ENCODE measurements at places on chromosomes 5 and 9.

GRCh38 chr5:132268769-132269551 is 11.5 kb downstream of the PDLIM4 start:
- DNase-seq = no peak

GRCh38 chr5:131745703-131746102 is 51.1 kb downstream of the FNIP1 start:
- no peak for DNase-seq

DNA sequence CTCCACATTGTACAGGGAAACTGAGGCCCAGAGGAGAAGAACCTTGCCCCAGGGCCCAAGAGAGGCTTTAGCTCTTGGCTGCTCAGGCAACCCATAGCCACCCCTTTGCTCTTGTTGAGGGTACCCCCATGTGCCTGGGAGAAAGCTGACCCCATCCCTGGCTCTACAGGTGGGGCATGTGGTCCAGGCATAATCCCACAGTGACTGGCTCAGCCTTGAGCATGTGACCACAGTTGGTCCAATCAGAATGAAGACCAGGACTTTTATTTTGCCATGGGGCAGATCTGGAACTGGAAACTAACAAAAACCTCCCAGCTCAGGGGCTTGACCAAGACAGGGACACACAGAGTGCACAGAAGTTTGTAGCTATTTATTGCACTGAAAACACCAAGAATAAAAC is 29.3 kb downstream of the SLC6A7 start:
- no peak for DNase-seq

- DNase-seq = no peak
Observed at GRCh38 chr5:129384736-129385135, 75.4 kb upstream of the ADAMTS19 start.

GRCh38 chr9:106321394-106322180 is 541.4 kb upstream of the ZNF462 start:
- no peak for DNase-seq

GRCh38 chr5:81359108-81359507 is 34.8 kb downstream of the ACOT12 start:
- no peak for DNase-seq

DNA sequence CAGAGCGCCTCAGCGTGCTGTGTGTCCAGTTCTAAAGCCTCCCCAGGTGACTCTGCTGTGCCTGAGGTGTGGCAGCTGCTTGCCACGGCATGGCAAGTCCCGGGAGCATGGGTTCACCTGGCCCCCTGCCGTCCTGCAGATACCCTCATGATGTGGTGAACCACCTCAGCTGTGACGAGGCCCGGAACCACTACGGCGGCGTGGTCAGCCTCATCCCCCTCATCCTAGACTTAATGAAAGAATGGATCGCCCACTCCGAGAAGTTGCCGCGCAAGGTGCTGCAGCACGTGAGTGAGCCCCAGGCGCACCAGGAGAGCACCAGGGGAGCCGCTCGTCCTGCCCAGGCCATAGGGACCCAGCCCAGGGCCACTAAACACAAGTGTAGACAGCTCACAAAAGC is 9.5 kb downstream of the SPACA9 start:
- no peak for DNase-seq

DNA sequence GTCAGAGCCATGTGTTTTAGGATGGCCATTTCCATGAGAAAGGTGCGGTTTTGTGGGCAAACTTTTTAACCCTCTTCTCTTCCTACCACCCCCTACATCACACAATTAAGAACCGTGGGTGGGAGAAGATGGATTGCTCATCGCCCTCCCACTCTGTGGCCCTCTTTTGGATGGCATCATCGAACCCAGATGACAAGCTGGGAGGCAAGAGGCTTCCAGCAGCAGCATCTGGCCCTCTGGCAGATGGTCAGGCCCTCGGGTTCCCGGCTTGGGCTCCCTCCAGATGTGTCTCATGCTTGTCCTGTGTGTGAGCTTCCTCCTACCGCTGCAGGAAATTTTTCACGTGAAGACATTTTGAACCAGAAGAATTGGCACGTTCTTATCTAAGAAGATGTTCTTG is 199.9 kb downstream of the EBF1 start:
- DNase-seq = no peak

DNA sequence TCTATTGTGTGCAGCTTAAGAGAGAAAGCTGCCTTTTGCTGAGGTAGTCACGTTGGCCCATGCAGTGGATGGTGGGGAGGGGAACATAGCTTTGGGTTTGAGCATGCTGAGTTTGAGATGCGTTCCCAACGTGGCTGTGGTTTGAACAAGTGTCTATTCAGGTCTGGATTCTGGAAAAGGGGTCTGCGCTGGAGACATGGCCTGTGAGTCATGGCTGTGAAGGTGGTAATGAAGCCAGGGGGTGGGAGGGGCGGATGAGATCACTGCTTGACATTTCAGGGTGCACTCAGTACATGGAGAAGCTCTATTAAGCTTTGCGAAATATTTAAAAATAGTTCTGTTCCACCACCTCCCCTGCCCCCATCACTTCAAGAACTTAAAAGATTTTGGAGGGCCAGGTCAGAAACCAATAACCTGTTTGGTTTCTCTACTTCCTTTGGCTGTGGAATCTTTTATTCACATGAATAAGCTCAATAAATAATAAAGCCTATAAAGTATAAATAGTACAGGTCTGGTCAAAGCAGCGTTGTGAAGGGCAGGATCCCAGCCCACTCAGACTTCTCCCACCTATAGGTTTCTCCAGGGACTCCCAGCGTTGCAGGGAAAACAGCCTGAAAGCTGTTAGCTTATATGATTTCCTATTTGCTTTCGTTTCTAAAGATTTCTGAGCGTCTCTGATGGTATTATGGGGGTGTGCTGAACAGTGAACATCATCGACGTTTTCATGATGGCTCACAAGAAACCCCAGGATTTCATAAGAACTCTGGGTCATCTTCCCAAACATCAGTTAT is 189.9 kb downstream of the NSG2 start:
- no peak for DNase-seq

DNA sequence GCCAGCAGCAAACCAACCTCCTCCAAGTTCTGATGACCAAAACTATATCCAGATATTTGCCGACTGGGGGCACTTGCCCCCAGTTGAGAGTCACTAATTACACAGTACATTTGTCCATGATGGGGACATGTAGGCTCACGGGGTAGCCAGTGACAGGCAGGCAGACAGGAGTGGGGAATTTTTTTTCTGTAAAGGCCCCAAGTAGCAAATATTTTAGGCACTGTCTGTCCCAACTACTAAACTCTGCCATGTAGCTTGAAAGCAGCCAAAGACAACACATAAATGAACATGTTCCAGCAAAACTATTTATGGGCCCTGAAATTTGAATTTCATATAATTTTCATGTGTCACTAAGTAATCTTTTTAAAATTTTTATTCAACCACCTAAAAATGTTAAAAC is 80.7 kb downstream of the GRIA1 start:
- DNase-seq = no peak

GRCh38 chr5:149887622-149888183 is 56.9 kb downstream of the PDE6A start:
- DNase-seq = peak; percentile 44

DNA sequence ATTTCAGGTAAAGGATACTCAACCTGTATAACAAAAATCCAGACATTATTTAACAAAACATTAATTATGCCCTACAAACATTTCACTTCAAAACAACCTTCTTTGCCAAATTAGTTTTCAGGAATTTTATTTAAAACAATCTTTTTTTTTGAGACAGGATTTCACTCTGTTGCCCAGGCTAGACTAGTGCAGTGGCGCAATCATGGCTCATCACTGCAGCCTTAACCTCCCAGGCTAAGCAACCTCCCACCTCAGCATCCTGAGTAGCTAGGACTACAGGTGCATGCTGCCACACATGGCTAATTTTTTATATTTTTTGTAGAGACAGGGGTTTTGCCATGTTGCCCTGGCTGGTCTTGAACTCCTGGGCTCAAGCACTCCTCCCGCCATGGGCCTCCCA is 3.9 kb downstream of the FNIP1 start:
- no peak for DNase-seq

GRCh38 chr9:73773896-73774295 is 622.2 kb downstream of the ANXA1 start:
- no peak for DNase-seq

- no peak for DNase-seq
Observed at GRCh38 chr5:9623661-9624060, 6.5 kb downstream of the TAS2R1 start.

- no peak for DNase-seq
Observed at GRCh38 chr5:1497795-1498622, 25.8 kb downstream of the LPCAT1 start.

GRCh38 chr5:157739388-157740228 is 3.9 kb upstream of the LSM11 start:
- no peak for DNase-seq

- no peak for DNase-seq
Observed at GRCh38 chr5:83924891-83925290, 204.2 kb upstream of the HAPLN1 start.

GRCh38 chr5:56326116-56326515 is 93.0 kb upstream of the ANKRD55 start:
- DNase-seq = no peak

GRCh38 chr9:14307989-14308852 is 5.7 kb downstream of the NFIB start:
- no peak for DNase-seq

DNA sequence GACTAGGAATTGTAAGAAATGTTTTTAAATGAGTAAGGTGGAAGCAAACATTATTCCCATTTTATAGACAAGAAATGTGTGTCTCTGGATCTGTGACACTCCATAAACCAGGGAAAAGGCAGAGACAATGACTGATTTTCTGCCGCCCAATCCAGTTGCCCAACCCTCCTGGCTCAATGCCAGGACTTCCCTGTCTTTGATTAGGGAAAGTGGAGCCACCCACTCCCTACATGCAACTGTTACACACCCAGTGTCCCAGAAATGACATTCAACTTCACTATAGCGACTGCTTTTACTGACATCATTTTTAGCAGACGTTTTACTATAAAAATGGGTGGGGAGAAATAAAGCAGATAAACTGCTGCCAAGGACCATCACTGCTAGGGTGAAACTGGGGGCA is 79.7 kb downstream of the THBS4 start:
- DNase-seq = no peak

- DNase-seq = no peak
Observed at GRCh38 chr5:146461319-146461718, 14.2 kb downstream of the TCERG1 start.

GRCh38 chr5:36334315-36334714 is 32.6 kb upstream of the RANBP3L start:
- no peak for DNase-seq

GRCh38 chr9:125436613-125437443 is 175.2 kb downstream of the GAPVD1 start:
- DNase-seq = no peak

DNA sequence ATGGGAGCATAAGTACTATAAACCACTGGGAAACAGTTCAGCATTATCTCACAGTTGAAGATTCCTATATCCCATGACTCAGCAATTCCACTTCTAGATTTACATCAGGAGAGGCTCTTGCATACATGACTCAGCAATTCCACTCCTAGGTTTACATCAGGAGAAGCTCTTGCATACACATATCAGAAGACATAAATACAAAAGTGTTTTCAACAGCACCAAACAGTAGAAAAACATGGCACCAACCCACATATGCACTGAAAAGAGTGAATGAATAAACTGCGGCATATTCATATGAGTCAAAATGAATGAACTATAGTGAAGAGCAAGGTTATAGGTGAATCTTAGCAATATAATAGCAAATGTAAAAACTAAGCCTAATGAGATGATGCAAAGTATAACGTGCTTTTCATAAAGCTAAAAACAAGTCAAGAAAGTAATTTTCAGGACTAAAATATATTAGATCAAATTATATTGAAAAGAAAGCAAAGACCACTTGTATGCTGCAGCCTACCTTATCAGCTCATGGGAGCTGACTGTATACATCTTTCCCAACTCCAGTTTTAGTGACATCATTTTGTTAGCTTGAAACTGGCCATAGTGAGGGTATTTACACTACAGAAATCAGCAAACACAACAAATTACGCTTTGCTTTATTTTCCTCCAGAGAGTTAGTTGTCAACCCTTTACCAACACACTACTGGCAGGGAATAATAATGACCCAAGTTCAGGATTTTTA is 95.8 kb downstream of the ANKRD18B start:
- peak; percentile 34 for DNase-seq

- no peak for DNase-seq
Observed at GRCh38 chr5:36584009-36584875, 22.2 kb upstream of the SLC1A3 start.

- no peak for DNase-seq
Observed at GRCh38 chr5:43917925-43918324, 314.9 kb downstream of the NNT start.

DNA sequence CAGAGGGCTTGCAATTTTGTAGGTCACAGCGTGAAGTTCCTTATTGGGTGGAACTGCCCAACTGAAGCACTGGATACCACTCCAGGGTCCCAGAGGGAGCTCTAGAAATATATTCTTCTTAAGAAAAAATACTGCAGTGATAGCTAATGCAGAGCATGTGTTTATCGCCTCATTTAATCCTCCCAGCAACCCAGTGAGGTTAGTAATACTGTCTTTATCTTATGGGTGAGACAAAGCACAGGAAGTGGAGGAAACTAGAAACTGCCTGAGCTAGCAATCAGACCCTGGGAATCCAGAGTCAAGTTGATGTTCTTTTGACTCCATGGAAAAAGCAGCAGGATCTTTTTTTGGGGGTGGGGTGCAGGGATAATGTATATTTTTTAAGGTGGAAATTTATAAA is 153.3 kb downstream of the PJA2 start:
- DNase-seq = no peak

GRCh38 chr5:14507156-14507941 is 74.2 kb upstream of the OTULINL start:
- no peak for DNase-seq

GRCh38 chr5:1027631-1028441 is 19.2 kb downstream of the NKD2 start:
- DNase-seq = no peak

GRCh38 chr9:130256644-130257043 is 8.9 kb upstream of the HMCN2 start:
- no peak for DNase-seq

- DNase-seq = no peak
Observed at GRCh38 chr9:129910628-129911567, 75.6 kb downstream of the USP20 start.

DNA sequence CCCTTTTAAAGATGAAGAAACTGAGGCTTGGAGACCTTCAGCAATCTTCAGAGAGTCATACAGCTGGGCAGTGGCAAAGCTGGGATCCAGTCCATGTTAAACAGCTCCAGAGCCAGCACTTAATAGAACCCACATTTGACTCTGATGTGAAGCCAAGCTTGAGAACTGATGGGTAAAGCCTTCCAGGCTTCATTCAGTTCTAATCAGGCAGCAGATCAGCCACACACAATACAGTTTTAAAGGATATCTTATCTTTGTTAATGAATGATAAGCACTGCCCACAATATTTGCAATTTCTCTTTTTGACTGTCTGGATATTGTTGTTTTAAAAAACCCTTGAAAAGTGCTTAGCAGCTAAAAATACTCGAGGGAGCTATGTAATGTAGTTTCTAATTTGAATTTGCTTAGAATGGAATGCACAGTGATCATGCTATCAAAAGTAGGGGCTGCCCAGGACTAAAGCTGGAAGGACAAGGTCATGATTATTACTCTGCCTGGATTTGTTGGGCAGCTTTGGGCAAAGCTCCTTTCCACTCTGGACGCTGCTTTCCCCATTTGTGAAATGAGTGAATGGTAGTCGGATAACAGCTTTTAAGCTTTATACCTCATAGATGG is 31.3 kb upstream of the HTR4 start:
- no peak for DNase-seq
